ENCODE measurements at places on chromosomes 3 and 15. TPM values are rescaled to one million over a fixed set of nuclear protein-coding genes. Genes with fewer than 3 reads are reported as not detected.

Gene MYRIP
- not detected for total RNA-seq

Gene PRTG
- 8.2 TPM for total RNA-seq

Gene ATP13A5
- total RNA-seq, result not detected

Gene RPP14
- 14.1 TPM for total RNA-seq

Gene GPR62
- not detected for total RNA-seq

Gene PPP1R14D
- 0.32 TPM for total RNA-seq

Gene TMEM158
- total RNA-seq, result 24.2 TPM

Gene GOLGA8J
- not detected for total RNA-seq

All from A549 treated with CpdA at 1 μM for 4 hours (cell line).